ENCODE measurements at places on chromosomes 4 and X.

- DNase-seq: no peak
Measured at GRCh38 chr4:86670298-86670697, 76.2 kb downstream of the PTPN13 start.

GRCh38 chrX:13855689-13856450 lies 39.0 kb upstream of the GPM6B start:
- DNase-seq: no peak

- no peak for DNase-seq
Measured at GRCh38 chr4:26670903-26671537, 87.1 kb downstream of the TBC1D19 start.

DNA sequence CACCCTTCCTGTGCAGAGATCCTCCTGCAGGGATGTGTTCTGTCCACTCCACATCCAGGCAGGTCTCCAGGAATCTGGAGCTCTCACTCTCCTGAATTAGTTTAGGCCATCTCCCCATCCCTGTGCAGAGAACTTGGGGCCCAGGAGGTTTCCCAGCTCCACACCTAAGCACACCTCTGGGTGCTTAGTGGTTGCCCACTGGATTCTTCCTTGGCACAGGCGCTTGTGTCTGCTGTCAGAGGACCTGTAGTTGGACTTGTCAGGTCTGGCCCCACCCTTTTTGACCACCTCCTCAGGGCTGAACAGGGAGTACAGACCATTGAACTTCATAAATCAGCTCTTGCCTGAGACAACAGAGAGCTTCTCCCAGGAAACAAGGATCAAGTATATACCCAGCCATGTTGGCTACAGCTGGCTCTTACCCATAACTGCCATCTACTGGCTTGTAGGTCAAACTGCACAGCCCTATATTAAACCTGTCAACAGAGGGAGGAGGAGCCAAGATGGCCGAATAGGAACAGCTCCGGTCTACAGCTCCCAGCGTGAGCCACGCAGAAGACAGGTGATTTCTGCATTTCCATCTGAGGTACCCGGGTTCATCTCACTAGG lies 275.5 kb downstream of the PPARGC1A start:
- DNase-seq: peak; percentile 49

GRCh38 chrX:40933706-40934425 lies 151.4 kb upstream of the USP9X start:
- DNase-seq: peak; percentile 64

- DNase-seq: no peak
Measured at GRCh38 chr4:104486716-104487504, 7.8 kb downstream of the CXXC4 start.

GRCh38 chrX:46374371-46374770 lies 170.8 kb downstream of the ZNF674 start:
- DNase-seq: no peak

GRCh38 chr4:109977854-109978501 lies 65.3 kb downstream of the EGF start:
- DNase-seq: peak; percentile 65

GRCh38 chr4:140893939-140894338 lies 137.8 kb upstream of the TBC1D9 start:
- DNase-seq: peak; percentile 52

- DNase-seq: peak; percentile 90
Measured at GRCh38 chr4:155953151-155954117, at the start of gene CTSO. Gene CTSO, minus strand, starts transcription at chr4:155953866. Its CDS starts 19 bp downstream, at chr4:155953847.

DNA sequence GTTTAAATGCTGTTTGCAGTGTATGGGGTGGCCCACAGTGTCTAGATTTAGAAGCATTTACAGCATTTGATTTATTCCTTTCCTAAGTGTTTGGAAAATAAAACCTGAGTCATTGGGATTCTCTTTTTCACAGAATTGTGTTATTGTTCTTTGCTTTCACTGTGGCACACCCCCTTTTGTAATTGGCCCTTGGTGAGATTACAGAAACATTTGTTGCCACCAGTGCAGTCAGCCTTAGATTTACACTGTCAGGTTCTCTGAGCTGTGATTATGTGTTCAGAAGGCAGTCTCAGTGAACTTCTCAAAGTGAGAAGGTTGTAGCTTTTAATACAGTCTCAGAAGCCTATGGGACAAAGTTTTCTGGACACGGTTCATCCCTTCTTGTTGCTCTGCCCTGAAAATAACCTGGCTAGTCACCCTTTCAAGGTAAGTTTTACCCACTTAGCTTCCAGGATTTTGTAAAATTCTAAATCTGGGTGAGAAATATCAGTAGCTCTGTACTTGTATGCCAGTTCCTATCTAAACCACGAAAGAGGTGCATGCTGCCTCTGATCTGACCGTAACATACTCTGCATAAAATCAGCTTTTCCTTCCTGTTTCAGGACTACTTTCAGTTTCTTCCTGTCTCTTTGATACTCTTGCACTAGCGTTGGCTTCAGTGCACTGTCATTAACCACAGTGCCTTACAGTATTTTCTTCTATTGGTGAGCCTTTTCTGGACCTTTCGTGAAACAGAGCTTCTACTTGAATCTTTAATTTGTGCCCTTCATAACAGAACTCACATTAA lies 12.6 kb downstream of the RUFY3 start:
- peak; percentile 62 for DNase-seq

DNA sequence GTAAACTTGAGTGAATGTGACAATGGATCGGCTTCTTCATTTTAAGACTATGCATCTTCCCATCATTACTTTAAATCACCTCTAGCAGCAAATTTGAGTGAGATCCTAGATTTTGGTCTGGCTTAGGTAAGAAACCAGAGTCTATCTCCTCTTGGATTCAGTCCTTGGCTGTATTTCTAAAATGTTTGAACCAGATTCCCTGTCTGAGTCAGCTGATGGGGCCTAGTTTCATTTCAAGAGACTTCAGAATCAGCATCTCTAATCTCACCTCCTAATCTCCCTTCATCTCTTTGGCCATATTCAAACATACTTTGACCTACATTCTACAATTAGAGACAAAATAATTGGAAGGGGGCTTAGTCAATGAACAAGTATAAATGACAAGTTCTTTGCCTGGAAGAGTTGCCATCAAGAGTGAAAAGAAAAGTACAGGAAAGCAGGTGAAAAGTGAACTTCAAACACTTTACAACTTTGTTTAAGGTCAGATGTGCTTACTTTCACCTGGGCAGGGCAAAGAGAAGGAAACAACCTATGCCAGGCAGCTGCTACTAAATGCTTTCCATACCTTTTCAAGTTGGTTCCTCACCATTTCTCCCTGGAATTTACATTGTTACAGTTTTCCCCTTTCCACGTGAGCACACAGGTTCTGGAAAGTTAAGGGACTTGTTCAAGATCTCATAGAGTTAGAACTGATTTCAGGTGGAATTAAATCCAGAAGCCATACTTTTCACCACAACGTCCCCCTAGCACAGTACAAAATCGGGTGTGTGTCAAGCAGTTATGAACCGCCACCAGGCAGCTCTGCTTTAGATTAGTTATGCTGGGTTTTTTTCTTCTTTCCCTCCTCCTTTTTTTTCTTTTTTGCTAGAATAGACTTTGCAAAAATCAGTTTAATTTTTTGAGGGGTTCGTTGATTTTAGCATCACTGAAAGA lies 30.7 kb upstream of the PITX2 start:
- no peak for DNase-seq

DNA sequence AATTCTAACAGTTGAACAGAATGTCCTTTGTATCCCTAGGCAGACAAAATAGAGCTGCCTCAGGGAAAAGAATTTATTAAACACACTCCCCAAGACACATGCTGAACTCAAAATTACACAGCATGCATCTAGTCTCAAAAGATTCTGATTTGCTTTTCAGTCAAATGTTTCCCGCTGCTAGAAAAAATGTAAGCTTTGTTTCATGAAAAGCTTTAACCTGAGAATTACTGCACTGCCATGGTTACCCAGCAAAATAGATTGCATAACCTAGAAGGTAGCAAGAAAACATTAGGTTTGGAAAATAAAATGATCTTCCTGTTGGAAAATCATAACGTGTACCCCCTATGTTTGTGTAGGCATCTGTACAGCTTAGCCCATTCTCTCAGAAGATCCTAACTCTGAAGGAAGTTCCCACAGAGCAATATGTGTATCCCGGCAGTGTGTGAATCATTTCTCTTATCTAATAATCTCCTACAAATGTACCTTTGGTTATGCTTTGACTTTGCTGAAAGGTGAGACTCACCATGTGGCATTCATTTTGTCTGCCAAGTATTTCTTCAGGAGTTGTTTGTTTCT lies 646.9 kb downstream of the STPG2 start:
- DNase-seq: peak; percentile 0

DNA sequence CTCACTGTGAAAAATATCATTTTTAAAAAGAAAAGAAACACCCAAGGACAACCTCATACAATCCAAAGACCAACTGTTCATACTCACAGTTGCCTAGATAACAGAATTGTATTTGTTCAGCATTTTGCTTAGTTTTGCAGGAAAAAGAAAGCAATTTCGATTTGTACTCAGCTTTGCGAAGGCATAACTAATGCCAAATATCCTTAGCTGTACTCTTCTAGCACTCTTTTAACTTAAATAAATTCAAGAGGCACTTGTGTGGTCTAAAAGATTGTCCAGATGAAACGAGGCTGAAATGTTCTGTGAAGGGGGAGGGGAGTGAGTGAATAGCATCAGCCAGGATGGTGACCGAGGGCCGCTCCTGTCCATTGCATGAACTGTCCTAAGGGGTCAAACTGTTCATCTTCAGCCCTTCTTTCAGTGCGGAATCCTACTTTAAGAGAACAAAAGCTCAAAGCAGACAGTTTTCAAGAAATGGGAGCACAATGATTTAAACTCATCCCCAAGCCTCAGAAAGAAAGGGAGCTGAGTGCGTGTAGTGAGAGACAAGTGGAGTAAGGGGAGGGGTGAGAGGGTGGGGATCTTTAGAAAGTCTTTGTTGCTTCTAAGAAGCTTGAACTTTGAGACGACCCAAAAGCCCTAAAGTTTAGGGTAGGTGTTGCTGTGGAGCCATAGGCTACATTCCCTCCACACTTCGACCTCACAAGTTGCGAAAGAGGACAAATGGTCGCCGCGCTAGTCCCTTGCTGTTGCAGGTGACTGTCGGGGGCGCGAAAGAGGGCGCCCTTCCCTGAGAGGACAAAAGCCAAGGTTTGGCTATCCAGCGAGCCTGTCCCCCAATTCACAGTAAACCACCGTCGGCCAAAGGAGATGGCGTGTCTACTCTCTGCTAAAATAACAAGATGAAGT lies 4.0 kb upstream of the NEUROG2 start:
- no peak for DNase-seq

GRCh38 chr4:99961711-99962110 lies 11.6 kb upstream of the H2AZ1 start:
- DNase-seq: no peak

- DNase-seq: no peak
Measured at GRCh38 chr4:3862640-3863420, 96.6 kb downstream of the ADRA2C start.

- peak; percentile 84 for DNase-seq
Measured at GRCh38 chr4:165461159-165461821, 82.5 kb downstream of the CPE start.

DNA sequence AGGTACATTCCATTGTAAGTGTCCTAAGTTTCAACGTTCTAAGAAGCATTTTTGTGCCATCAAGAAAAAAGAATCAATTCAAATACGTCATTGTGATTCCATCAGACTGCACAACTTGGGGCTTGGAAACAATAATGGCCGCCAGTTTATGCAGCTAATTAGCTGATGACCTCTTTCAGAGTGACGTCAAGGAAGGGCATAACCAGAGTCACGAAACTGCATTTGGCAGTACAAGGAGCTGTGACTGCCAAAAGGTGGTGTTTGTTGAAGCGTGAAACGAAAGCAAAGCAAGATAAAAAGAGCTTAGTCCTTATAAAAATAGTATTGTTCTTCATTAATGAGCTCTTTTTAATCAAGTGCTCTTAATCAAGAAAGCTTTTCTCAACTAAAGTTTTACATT lies 81.1 kb upstream of the SH3RF1 start:
- DNase-seq: peak; percentile 25

DNA sequence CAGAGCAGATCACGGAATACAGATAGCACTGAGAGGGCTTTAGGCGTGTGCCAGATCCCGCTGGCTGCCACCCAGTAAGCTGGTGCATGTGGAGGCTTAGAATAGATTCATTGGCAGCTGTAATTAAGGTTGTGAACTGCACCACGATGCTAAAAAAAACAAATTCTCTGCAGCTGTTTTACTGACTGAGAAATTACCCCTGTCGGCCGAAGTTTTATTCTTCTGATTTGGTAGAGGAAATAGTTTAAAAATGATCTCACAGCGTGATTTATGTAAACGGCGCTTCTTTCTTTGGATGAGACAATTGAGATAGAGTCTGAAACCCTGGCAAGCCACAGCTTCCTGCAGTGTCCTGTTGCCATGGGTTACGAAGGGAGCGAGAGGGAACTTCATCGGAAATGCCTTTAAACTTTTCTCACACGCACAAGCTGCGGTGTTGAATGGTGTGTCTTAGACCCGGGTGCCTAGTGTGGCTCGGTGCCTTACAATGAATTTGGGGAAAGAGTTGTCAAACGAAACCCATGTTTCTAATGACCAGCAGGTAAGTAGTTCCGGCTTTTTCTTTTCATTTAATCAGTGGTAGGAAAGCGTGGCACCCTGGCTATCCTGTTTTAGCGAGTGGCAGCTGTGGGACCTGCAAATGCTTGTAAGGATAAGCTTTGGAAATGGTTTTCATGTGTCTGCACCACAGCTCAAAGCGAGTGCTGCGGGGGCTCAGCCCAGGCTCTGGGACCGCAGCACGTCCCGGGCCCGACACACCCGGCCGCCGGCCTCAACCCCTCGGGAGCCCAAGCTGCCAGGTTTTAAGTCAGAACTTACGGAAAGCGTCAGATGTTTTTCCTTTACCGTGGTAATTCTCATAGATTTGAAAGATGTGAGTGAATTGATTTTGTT lies 71.7 kb upstream of the HGFAC start:
- DNase-seq: peak; percentile 95

DNA sequence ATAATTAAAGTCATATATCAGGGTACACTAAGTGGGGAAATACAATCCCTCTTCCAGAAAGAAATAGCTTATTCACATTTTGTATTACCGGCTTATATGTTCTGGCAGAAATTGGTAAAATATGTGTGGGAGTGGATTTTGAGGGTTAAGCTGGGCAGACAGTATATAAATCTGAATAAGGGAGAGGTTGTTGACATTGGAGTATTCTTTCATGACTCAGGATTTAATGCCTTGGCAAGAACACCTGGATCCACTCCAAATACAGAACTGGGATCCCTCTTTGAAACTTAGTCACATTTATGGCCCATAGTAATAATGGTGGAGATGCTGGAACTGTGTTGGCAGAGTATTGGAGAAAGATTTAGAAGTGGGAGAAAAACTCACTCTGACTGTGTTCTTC lies 54.3 kb upstream of the TET2 start:
- peak; percentile 93 for DNase-seq

Data from cardiac fibroblast (primary cell).